Stimulated activated CD4-positive, alpha-beta T cell treated with anti-CD3 and anti-CD28 coated beads, Interleukin-1b, Interleukin-23, amount 100 ng/mL, for 1 hour (primary cell): ENCODE measurements at places on chromosomes 6 and 20.
A peak's percentile ranks its signal among the peaks of the same experiment; 100 is the strongest.

DNA sequence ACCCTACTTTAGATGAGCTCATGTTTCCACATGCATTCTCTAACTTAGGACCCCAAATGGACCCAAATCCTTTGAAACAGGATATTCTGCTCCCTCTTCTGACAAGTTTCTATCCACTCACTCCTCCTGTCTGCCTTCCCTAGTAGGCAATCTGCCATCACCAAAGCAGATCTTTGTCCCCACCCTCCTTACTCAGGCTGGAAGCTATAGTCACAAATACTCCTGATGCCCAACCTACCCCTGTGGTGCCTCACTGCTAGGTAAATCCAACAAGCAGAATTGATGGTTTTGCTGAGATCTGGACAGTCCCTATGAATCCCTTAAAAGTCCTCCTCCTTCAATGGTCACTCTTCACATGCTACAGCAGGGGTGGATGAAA is 21.7 kb downstream of the ELOVL5 start:
- DNase-seq: no peak

GRCh38 chr6:163942790-163943189 is 528.3 kb downstream of the QKI start:
- DNase-seq: no peak

DNA sequence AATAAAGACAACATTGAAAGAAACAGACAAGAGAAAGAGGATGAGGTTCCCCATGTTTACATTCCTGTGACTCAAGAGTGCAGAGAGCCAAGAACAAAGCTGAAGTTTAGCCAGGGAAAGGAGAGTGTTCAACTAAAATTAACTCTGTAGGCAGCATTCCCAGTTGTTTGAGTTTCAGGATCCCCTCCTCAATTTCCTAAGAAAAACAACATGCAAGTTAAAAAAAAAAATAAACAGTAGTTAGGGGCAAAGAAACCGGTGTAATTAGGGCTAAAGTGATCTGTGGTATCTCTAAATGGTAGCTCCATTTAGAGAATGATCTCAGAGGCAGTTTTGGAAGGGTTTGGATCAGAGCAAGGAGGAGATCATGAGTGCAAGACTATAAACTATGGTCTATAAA is 30.9 kb upstream of the RAB23 start:
- no peak for DNase-seq

GRCh38 chr6:4776493-4777393 is 539 bp downstream of the CDYL start:
- peak; percentile 19 for DNase-seq

- no peak for DNase-seq
These were observed 949 bp downstream of the KIFC1 start for GRCh38 chr6:33392595-33392948.

DNA sequence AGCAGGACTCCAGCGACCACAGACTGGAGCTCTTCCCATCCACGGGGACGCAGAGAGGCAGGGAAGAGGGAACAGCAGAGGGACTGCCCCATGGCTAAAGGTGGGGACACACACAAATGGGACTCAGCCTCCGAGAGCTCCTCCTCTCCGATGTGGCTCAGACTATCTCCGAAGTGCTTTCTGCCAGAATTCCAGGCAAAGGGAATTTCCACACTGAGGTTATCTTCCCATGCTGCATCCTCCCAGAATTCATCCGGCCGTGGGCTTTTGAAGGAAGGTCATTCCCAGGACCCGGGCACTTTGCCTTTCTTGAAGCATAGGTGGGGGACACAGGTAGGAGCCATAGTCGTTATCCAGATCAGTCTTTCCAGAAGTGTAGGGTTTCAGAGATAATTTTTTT is 67.9 kb downstream of the SULF2 start:
- DNase-seq: no peak

DNA sequence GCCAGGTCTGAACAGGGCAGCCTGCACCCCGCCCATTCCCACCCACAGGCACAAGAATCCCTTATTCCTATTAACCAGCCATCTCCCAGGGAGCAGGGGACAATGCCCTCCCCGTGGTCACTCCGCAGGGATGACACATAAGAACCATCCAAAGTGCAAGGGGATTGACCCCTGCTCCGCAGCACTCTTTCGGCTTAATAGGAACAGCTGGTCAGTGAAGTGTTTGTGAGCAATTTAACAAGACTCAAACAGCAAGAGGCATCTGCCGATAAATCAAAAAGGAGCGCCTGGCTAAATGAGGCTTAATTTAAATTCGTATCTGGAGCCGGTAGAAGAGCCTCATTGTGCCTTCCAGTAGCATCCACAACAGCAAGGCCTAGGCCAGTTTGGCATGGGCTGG is 389.4 kb downstream of the RNGTT start:
- DNase-seq: no peak

- DNase-seq: no peak
These were observed 21.9 kb downstream of the PYGB start for GRCh38 chr20:25269833-25270170.

- no peak for DNase-seq
These were observed 16.7 kb downstream of the RAET1E start for GRCh38 chr6:149881066-149881766.

GRCh38 chr20:59137532-59137931 is 26.1 kb upstream of the ZNF831 start:
- no peak for DNase-seq

- no peak for DNase-seq
These were observed 36.1 kb downstream of the NCR2 start for GRCh38 chr6:41371461-41371991.

GRCh38 chr6:66838764-66839163 is 1131.7 kb upstream of the EYS start:
- no peak for DNase-seq

DNA sequence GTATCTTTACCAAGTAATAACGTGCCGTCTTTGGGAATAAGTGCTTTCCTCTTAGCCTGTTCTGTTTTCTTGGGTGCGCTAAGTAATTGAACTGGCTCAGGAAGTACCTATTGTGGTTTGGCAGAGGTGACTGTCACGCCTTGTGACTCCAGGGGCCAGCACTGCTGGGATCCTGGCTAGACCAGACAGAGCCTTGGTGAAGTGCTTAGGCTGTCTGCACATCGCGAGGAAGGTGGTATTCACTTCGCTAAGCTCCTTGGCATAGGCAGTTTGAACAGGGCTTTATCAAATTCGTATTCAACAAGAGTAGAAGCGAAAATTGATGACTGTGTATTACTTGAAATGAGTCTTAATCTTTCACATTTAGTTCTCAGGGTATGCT is 17.6 kb downstream of the PRDM1 start:
- DNase-seq: peak; percentile 18

GRCh38 chr6:3317741-3318211 is 59.0 kb downstream of the PSMG4 start:
- no peak for DNase-seq

DNA sequence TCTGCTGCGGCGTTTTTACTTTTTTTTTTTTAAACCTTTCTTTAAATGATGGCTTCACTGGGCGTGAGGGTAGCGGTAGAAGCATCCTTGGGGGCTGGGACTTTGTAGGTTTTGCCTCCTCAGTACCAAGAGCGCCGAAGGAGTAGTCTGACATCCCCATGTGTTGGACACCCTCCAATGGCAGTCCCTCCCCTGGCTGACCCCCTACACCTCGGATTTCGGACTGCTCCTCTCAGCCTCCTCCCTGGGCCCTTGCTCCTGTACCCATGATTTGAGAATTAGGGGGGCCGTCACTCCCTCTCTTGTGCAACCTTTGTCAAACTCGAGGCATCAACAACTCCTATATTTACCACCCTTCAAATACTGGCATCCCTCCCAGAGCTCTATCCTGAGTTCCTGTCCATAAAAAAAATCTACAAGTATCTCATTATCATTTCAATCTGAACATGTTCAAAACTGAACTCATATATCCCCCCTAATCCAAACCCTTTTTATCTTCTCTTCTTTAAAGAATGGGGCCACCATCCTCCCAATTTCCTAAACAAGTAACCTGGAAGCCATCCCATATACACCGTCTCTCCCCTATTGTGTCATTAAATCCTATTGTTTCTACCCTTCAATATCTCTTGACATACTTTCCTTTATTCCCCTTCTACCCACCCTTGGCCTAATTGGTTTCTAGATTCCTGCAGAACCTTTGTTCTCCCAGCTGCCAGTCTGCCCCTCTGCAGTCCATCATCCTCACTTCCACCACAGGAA is 1.2 kb upstream of the ARFGEF3 start:
- no peak for DNase-seq

DNA sequence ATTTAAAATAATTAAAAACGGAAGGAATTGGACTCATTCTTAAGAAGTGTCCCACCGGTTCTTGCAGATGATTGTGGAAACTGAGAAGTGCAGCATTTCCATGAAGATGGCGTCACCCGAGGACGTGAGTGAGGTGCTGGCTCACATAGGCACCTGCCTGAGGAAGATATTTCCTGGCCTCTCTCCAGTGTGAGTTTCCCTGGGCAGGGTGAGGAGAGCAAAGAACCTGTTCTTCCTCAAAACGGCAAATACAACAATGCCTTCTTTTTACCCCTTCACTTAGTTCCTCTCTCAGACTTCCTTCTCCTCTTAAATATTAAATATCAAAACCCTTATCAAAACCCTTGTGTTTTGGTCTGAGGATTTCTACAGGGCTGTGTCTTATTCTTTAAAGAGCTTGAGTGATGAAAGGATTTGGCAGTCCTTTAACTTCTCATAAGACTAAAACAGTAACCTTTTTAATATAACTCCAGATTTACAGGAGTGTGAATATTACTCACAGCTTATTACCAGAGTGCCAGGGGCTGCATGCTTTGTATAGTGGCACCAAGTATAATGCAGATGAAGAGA is 156.3 kb downstream of the CARMIL1 start:
- DNase-seq: no peak

- no peak for DNase-seq
These were observed 188.2 kb downstream of the CDKAL1 start for GRCh38 chr6:20722455-20722854.

- DNase-seq: no peak
These were observed 37.6 kb downstream of the ZMYND8 start for GRCh38 chr20:47318586-47319516.

DNA sequence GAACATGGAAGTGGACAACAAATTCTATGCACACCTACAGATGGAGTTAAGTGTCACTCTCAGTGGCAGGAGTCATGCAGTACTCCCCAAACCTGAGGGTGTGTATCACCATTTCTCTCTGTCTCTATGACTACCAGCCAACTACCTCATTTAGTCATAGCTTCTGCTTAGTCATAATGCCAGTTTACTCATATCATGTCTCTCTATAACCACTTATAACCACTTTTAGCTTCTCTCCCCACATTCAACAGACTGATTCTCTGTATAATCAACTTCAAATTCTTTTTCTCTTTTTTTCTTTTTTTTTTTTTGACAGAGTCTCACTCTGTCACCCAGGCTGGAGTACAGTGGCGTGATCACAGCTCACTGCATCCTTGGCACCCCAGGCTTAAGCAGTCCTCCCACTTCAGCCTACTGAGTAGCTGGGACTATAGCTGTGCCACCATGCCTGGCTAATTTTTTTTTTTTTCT is 13.8 kb upstream of the GTF3C6 start:
- DNase-seq: no peak

GRCh38 chr6:47479140-47479508 is 1.5 kb downstream of the CD2AP start:
- DNase-seq: no peak

- DNase-seq: no peak
These were observed 250.0 kb downstream of the UST start for GRCh38 chr6:148996815-148997214.

- no peak for DNase-seq
These were observed 10.9 kb downstream of the MOCS1 start for GRCh38 chr6:39923394-39923793.

- DNase-seq: no peak
These were observed 18.3 kb upstream of the WFDC9 start for GRCh38 chr20:45649312-45649863.

- DNase-seq: no peak
These were observed 92.5 kb upstream of the ADGRF1 start for GRCh38 chr6:47134476-47135189.

DNA sequence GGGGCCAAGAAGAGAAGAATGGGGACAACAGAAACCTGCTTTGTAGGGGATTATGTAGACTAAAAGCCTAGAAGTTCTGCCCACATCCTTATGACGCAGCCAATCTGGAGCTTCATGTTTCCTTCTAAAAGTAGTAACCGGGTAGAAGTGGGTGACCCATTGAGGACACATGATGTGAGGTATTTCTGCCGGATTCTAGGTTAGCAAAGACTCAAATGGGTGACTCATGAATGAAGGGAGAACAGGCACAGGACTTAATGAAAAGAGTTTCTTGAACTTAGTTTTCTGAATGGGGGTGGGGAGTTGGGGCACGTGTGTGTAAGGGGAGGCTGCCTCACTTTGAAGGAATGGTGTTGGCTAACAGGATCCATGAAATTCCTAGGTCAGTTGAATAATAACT is 68.8 kb downstream of the CDS2 start:
- DNase-seq: no peak
